Cortex of kidney (tissue), 1 donor: ENCODE measurements at places on chromosomes 3 and 15.

DNA sequence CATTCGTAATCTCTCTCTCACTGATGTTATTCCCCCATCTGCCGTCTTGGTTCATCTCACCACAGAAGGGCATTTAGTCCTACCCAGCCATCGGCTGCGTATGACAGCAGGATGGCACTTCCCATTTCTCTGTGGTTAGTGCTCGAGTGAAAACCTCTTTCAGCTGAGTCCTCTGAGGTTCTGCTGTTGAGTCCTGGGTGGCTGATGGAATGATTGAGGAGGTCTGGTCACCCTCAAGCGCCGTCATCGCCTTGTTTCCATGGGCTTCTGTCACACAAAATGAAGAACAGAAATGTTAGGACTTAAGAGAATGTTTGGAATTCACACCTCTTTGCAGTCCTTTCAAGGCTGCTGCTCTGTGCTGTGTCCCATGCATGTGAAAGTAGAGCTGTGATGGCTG lies 9.4 kb upstream of the SACM1L start:
- no peak for DNase-seq

DNA sequence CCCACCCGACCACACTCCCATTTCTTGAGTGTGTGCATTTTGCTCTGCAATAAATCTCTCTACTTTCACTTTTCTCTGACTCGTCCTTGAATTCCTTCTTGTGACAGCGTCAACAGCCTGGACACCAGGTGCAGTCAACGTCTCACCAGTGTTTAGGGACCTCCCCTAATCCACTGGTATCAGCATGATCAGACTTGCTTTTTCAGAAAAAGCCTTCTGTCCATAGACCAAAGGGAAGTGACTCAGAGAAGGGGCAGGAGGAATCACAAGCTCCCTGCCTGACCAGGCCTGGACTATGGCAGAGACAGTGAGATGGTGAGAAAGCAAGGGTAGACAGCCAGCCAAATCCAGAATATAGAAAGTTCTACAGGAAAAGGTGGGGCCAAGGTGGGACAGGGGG lies 15.5 kb downstream of the CCR5 start:
- no peak for DNase-seq

DNA sequence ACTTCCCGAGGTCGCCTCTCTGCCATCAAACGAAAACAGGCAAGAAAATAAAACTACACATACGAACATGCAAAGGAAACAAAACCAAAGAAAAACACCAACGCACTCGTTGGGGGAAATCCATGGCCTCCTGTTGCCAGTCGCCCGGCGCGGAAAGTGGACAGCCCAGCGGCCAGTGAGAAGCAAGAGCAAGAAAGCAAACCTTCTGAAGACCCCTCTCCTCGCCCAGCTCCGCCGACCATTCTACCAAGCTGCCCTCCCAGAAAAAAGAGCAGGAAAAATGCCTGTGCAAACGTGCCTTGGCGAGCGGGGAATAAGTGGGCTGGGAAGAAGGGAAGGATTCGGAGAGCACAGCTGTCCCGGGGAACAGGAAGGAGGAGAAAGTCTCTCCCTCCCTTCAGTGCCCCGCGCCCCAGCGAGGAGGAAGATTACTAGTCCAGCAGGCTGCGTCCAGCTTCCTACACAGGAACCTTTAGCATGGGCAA lies 802 bp upstream of the NECTIN3 start:
- DNase-seq = no peak

- no peak for DNase-seq
Measured at GRCh38 chr3:109372639-109373038, 35.3 kb upstream of the DPPA4 start.

DNA sequence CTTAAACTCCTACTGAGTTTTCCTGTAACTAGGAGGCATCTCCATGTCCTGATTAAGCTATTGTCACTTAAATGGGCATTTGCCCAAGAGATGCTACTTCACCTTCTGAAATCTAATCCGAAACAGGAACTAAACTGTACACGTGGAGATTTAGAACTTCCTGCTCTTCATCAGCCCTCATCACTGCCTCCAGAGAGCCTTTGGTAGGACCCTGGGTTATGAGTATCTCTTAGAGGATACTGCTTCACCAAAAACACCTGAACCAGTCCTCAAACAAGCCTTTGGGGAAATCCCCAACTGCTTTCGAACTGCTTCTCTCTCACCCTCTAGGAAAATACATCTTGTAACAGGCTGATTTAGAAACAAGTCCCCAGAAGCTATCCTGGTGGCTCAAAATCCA lies 320.3 kb downstream of the GAP43 start:
- no peak for DNase-seq

DNA sequence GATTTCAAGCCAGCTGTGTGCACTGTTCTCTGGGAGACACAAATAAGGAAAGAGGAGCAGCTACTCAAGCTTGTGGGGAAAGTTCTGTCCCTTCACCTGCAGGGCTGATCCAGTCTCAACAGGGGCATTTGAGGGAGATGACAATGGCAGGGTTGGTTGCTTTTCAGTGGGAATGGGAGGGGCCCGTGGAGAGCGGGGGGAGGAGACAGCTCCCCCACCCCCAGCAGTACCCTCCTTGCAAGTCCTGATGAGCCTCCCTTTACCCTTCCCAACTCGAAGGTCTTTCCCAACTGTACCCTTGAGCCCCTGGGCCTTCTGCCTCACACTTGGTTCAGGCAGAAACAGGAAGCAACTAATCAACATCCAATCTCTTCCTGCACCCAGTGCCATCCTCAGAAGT lies 71.8 kb upstream of the SNRPA1 start:
- no peak for DNase-seq

DNA sequence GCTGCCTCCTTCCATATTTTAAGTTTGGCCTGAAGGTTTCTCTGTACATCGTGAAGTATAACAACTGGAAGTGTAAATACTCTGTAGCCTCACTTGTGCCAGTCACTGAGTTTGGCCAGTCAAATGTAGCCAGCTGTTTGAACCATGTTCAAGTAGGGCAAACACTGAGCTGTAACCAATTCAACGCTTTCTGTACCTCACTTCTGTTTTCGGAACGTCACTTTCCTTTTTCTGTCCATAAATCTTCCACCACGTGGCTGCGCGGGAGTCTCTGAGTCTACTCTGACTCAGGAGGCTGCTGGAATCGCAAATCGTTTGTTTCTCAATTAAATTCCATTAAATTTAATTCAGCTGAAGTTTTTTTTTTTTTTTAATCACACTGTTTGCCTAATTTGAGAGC lies 88.8 kb upstream of the RARB start:
- no peak for DNase-seq

- no peak for DNase-seq
Measured at GRCh38 chr3:43584043-43584826, 37.6 kb downstream of the ANO10 start.

- no peak for DNase-seq
Measured at GRCh38 chr3:45112939-45113338, 33.2 kb downstream of the CDCP1 start.

GRCh38 chr3:71653414-71653807 lies 69.9 kb upstream of the FOXP1 start:
- no peak for DNase-seq

DNA sequence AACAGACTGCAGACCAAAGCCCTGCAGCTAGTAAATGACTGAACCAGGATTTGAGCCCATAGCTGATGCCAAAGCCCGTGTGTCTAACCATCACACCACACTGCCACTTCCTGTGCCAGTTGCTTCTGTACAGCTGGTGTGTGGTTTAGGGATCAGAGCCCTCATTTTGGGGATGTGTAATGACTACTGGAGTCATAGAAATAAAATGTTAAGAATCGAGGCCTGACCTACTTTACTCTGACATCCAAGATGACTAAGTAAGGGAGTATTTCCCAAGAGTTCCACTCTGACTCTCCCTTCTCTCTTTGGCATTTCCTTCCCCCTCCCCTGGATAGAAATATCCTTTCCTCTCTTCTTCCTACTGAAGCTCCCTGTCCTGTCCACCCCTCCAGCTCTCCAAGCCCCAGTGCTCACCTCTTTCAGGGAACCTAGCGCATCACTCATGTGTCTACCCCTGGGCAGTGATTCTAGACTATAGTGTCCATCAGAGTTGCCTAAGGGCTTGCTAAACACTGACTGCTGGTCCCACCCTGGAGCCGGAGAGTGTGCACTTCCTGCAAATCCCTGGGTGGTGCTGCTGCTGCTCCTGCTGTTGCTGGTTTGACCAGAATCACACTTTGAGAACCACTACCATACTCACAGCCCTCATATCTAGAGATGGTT lies 53.8 kb downstream of the MGLL start:
- no peak for DNase-seq

DNA sequence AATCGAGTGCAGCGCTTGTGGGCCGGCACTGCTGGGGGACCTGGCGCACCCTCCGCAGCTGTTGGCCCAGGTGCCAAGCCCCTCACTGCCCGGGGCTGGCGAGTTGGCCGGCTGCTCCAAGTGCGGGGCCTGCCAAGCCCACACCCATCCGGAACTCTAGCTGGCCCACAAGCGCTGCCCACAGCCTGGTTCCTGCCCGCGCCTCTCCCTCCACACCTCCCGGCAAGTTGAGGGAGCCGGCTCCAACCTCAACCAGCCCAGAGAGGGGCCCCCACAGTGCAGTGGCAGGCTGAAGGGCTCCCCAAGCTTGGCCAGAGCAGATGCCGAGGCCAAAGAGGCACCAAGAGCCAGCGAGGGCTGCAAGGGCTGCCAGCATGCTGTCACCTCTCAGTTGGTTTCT lies 73.4 kb downstream of the PLXNA1 start:
- no peak for DNase-seq

DNA sequence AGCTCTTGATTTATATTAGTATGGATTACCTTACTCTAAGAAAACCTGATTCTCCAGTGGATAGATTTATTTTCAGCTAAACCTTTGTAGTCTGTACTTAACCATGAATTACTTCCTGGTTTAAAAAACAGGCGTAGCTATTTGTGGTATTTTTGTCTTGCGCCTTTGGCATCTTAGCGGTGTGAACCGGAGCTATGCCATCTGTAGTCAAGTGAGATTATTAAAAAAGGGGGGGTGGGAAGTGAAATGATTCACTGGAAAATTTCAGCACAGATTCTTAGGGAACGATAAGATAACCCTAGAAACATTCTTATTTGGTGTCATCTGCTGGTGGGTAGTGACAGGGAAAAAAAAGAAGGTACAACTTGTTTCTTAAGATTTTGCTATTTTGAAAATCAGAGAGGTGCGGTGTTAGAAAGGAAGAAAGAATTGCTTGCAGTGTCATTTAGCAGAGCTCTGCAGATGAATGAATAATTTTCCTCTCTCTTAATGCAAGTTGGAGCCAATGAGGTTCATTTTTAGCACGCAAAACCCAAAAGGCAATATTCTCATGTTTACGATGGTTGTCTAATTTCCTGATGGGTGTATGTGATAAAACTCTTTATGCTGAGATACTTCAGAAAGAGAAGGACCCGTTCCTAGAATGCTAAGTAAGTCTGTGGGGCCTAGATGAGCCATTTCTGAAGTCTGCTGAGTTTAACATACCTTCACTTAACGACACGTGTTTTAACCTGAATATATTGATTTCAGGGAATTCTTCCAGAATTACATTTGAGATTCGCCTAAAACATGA lies 44.0 kb downstream of the PSMD6 start:
- no peak for DNase-seq

DNA sequence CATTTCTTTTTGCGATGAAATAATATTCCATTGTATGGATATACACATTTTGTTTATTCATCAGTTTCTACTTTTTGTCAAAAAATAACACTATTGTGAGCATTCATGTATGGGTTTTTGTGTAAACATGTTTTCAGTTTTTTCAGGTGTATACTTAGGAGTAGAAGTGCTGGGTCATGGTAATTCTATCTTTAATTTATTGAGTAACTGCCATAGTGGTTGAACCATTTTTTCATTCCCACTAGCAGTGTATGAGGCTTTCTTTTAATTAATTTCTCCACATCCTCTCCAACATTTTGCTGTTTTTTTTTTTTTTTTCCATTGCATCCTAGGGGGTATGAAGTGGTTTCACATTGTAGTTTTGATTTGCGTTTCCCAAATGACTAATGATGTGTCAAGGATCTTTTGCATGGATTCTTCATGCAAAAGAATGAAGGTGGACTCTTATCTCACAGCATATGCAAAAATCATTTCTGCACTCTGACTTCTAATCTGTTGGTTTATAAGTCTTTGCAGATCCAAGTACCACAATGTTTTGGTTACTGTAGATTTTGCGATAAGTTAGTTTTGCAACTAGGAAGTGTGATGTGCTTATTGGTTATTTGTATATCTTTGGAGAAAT lies 12.6 kb downstream of the ATP2C1 start:
- no peak for DNase-seq

DNA sequence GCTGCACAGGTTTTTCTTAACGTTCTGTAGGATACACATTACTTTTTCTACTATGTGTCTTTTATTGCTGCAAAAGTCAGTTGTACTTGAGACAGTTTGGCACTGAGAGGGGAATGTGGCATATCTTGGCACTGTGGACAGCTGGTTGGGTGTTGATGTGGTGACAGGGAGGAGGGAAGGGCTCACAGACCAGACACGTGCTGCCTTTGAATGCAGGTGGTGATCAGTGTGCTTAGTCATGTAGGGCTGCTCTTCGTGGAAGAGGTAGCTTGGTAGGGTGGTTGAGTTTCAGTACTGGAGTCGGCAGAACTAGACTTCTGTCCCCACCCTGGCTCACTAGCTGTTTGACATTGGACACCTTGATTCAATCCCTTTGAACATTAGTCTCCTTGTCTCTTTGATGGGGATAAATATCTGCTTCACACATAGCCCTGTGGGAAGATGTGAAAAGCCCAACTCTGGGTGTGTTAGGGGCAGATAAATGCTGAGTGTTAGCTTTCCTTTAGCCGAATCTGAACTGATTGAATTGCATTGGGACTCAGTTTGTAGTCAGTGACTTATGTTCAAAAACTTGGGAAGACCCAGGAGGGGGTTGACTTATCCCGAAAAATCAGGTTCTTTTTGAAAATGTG lies 108.4 kb downstream of the PTPRG start:
- DNase-seq = no peak

- DNase-seq = no peak
Measured at GRCh38 chr3:68876112-68876713, 56.1 kb downstream of the TAFA4 start.

- DNase-seq = no peak
Measured at GRCh38 chr3:52110502-52110901, 43.7 kb downstream of the POC1A start.

GRCh38 chr15:84598250-84598649 lies 2.6 kb upstream of the ZSCAN2 start:
- no peak for DNase-seq
